ENCODE measurements at places on chromosomes 16 and 17.

DNA sequence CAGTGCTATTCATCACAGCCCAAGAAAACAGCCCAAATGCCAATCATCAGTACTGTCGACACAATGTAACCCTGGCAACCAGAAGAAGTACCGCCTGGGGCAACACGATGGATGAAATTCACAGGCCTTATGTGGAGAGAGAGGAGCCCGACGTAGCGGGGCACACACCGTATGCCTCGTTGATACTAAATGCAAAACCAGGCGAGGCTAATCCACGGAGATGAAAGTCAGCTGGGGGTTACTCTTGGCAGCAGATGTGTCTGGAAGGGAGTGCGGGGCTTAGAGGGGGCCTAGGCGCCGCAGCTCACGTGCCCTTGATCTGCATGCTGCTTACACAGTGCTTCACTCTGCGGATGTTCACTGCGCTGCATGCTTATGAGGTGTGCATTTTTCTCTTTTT lies 29.8 kb downstream of the ITGAE start:
- DNase-seq = no peak

- DNase-seq = no peak
Measured at GRCh38 chr17:82907797-82908542, 68.1 kb upstream of the ZNF750 start.

GRCh38 chr16:54359081-54359480 lies 72.5 kb upstream of the IRX3 start:
- DNase-seq = no peak

DNA sequence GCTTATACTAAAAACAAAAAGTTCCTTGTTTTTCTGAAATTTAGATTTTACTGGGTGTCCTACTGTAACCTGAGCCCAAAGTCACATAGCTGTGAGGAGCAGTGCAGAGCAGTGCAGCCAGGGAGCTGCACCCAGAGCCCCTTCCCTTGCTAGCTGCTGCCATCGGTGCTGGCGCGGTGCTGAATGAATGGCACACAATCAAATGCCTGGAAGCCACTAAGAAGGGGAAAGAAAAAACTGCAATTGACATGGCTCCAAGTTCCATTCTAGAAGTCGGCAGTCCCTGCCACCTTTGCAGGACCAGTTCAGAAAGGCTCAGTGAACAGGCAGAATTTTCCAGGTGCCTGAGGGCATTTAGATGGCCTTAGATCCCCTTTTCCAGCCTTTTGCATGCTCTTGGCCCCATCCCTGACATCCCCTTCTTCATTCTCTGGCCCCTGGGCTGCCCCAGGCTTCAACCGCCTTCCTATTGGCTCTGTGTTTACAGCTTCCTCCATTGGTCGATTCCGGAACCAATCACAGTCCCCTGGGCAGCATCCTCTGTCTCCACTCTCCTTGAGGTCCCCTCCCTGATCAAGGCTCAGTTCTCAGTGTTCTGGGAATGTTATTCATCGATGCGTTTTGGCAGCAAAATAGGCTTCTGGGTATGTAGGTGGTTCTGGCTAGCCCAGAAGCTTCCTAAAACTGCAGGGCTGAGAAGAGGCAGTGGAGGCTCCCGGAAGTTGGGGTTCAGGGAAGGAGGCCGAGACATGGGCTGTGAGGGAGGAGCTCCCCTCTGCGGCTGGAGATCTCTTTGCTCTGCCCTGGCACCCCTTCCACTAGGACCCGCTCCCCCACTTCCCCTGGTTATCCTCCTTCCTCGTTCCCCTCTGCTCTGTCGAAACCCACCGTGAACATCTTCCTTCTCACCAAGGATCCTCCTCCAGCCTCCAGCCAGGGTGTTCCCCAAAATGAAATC lies 37.9 kb downstream of the ATP2C2 start:
- DNase-seq = no peak

DNA sequence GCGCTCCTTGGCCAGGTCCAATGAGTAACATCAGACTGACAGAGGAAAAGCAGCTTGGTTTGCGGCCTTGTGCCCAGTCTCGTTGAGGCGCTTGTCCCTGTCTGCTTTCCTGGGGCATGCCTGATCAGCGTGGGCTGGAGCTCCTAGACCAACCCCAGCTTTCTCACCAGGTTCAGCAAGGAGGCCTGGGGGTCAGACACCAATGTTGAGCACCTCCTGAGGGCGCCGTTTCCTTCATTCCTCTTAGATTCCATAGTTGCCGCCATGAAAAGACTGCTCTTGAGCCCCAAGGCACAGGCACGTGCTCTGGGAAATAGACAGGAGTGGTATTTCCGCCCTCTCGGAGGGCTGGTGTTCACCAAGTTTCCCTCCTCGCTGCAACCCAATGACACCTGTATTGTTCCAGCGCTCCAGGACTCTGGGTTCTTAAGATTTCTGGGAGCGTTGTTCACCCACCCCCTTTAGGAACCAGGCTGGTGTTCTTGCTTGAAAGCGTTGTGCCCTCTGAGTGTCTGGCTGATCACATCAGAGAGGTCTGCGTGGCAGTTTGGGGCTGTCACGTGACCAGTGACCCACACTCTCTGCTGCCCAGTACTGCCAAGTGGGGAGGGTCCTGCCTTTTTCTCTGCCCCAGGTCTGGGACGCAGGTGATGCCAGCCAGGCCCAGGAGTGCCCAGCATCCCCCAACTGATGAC lies 18.0 kb downstream of the KCTD2 start:
- no peak for DNase-seq

- no peak for DNase-seq
Measured at GRCh38 chr17:71681427-71682173, 439.2 kb upstream of the SOX9 start.

DNA sequence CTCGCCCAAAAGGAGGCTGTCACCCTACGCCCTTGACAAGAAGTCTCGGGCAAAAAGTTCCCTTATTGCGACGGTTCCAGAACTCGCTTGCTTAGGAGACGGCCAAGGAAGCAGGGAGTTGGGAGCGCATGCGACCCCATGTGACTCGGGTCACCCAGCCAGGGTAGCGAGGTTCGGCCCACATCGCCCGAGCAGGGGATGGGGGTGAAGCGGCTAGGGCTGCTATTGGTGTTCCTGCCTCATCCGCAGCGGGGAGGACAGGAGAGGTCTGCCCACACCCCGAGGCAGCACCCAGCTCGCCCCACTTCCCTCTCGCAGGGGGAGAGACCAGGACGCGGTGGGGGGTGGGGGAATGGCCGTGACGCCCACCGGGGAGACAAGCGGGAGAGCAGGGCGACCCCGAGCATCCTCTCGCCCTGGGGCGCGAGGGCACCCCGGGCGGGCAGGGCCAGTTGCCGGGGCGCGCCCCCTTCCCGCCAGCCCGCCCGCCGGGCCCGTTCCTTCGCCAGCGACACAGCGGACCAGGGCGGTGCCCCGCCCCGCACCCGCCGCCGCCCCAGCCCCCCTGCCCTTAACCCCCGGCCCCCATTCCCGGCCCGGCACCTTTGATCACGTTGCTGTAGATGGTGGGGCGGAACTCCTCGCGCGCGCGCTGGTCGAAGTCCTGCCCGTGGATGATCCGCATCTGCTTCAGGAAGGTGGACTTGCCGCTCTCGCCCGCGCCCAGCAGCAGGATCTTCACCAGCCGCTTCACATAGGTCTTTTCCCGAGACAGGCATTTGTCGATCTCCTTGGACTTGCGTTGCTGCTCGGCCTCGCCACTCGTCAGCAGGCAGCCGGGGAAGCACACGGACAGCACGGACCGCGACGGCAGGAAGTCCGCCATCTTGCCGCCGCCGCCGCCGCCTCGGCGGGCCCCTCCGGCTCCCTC lies 567 bp downstream of the GNA13 start:
- peak; percentile 28 for DNase-seq

DNA sequence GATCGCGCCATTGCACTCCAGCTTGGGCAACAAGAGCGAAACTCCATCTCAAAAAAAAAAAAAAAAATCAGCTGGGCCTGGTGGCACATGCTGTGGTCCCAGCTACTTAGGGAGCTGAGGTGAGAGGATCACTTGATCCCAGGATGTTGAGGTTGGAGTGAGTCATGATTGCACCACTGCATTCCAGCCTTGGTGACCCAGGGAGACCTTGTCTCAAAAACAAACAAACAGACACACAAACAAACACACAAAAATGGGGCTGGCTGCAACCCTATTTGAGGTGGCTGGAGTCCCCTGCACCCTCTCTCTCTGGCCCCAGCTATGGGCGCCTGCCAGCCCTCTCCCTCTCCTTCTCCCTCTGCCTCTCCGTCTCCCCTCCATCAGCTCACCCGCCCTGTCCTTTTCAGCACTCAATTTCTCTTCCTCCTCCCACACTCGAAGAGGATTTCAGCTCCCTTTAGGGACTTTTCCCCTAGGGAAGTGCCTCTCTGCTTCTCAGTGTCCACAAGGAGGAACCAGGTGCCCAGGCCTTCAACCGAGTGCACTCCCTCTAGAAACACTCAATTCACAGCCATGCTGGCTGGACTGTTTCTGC lies 17.5 kb upstream of the TFAP4 start:
- DNase-seq = no peak

DNA sequence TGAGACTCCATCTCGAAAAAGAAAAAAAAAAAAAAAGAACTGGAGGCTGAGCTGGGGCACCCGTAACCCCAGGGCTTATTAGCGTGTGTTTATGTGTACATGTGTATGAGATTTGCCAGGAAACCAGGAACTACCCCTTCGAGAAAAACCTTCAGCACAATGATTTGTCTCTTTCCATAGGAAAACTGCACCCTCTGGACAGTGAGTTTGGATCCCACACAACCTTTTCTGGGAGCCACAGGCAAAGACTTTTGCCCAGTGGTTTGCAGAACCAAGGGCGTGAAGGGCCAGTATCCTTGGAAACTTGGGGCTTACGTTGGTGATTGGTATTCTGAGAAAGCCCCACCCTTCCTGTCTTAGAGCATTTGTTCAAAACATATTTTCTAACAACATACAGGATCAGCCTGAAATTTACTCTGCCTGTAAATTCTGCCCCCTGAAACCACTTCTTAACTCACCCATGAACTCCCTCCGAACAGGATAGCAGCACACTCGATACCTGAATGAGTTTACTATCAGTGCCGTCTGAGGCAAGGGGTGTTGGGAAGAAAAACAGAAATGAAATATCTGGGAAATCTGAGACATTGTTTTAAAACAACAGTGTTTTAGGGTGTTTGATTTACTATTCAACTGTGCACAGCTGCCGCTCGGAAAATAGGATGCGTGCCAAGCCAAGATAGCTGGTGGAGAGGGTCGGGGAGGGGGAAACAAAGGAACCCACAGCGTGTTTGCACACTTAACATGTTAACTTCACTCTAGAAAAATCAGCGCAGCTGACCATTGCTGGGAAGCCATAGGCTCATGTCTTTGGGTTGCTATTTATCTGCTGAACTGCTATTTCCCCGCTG lies 40.2 kb upstream of the MAF start:
- no peak for DNase-seq

- DNase-seq = peak; percentile 58
Measured at GRCh38 chr17:63698886-63699637, 863 bp downstream of the LIMD2 start.

DNA sequence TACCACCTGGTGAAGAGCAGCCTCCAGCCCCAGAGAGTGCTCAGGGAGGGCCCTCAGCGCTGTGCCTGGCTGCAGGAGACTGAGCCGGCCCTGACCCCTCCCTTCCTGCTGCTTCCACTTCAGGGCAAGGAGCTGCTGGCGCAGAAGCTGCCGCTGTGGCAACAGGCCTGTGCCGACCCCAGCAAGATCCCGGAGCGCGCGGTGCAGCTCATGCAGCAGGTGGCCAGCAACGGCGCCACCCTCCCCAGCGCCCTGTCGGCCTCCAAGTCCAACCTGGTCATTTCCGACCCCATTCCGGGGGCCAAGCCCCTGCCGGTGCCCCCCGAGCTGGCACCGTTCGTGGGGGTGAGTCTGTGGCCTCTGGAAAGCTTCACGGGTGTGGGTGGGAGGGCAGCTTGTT lies 61.9 kb upstream of the PVALEF start:
- DNase-seq = no peak

DNA sequence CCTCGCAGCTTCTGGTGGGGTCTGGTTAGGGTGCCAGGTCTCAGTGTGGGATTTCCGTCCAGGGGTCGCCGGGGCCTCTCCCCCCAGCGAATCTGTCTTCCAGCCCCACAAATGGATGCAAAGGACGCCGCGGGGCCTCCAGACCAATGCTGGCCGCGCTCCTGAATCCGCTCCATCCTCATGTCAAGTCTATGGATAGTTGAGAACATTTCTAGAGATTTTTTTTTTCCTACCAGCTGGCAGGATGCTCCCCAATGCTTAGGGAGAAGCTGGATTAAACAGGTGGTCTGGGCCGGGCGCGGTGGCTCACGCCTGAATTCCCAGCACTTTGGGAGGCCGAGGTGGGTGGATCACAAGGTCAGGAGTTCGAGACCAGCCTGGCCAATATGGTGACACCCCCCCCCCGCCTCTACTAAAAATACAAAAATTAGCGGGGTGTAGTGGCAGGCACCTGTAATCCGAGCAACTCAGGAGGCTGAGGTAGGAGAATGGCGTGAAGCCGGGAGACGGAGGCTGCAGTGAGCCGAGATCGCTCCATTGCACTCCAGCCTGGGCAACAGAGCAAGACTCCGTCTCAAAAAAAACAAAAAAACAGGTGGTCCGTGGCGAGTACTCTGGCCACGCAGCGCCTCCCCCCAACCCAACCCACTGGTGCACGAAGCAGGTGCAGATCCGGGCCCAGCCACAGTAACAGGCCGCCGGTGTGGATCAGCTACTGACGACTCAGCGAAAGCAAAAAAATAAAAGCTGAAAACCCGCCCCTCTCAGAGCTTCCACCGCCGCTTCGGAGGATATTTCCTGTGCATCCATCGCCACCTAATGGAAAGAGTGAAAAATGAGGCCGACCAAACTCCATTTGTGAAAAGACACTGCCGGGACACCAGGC lies 1.1 kb upstream of the NXN start:
- DNase-seq = peak; percentile 25

DNA sequence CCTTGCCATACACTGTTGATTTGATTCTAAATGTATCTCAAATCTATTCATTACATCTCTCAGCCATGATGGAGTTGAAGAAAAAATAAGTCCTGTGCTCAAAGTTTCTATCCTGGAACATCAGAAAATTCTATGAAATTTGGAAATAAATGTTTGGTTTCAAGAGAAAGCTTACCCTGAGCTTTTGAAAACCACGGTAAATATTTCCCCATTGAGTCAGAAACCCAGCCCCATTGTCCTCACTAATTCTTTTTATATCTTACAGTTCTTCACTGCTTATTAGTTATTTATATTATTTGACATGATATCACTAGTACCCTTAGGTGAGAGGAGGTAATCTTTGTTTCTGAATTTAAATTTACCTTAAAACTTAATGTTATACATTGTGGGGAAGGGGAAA lies 128.5 kb downstream of the MRTFB start:
- no peak for DNase-seq

GRCh38 chr17:81546906-81547613 lies 5.1 kb downstream of the FAAP100 start:
- no peak for DNase-seq

DNA sequence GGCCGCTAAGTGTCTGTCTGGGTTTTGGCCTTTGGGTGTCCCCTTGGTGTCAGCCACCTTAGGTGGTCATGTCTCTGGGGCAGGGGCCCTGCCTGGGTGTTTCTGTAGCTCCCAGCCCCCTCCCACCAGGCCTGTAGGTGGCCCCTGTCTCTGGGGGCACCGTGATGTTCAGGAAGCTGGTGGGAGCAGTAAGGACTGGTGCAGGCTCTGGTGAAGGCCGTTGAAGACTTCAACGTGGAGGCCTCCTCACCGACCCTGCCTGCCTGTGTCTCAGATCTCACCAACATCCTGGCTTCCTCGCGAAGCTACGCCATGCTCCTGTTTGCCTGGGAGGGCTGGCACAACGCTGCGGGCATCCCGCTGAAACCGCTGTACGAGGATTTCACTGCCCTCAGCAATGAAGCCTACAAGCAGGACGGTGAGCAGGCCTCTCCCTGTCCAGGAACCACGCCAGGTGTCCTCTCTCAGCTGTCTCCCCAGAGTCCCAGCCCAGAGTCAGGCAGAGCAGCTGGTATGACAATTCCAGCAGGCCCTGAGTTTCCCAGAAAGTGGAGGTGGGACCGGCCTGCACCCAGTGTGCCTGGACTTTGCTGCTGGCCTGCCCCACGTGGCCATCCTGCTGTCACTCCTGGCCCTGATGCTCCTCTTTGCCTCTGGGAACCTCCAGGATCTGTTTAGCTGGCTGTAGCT lies 2.8 kb downstream of the ACE start:
- DNase-seq = no peak

Data from stimulated activated CD8-positive, alpha-beta memory T cell treated with anti-CD3 and anti-CD28 coated beads, Interleukin-15, amount 100 ng/mL, for 24 hours (primary cell).